NCI-H526 (cell line): ENCODE measurements at places on chromosomes 5 and 9.

- no peak for DNase-seq
Measured at GRCh38 chr5:93831449-93831848, 90.0 kb upstream of the POU5F2 start.

- DNase-seq: no peak
Measured at GRCh38 chr9:91589101-91589553, 165.5 kb upstream of the NFIL3 start.

DNA sequence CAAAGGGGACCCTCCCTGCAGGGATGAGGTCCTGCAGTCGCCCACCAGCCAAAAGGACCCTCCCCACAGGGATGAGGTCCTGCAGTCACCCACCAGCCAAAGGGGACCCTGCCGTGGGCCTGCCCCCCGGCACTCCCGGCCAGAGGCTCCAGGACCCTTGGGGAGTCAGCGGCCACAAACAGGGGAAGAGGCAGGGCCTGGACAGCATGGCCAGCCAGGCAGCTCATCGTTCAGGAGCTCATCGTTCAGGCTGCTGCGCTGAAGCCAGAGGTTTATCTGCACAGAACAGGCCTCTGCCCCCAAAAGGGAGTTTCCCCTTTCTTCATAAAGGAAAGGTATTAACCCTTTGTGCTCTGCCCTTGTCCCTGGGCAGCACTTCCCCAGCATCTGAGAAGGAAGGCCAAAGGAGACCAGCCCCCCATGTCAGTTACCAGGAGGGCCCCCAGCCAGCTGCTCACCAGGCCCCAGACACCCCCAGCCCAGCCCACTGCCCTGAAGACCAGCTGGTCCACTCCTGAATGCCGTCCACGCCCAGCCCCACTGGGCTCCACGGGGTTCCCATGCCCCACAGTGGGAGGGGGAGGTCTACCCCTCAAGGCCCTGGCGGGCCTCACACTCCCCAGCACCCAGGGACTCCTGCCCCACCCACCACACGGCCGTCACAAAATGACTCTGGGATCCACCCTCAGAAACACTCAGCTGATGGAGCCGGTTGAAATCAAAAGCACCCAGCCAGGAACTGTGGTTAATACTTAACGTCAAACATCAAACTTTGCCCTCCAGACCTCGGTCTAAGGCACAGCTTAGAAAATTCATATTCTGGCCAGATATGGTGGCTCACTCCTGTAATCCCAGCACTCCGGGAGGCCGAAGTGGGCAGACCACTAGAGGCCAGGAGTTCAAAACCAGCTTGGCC, 6.3 kb downstream of the SLC12A7 start:
- no peak for DNase-seq

DNA sequence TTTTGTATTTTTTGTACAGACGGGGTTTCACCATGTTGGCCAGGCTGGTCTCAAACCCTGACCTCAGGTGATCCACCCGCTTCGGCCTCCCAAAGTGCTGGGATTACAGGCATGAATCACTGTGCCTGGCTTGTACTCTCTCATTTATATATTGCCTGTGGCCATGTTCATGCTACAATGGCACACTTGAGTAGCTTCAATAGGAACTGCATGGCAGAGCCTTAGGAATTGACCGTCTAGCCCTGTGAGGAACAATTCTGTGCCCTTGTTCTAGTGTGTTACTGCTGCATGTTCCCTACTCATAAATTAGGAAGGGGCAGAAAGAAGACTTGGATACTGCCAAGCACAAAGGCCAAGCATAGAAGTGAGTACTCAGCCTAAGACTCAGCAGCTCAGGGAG, 104.2 kb downstream of the LIFR start:
- DNase-seq: no peak

- no peak for DNase-seq
Measured at GRCh38 chr9:80125731-80126264, 554.0 kb downstream of the TLE4 start.

DNA sequence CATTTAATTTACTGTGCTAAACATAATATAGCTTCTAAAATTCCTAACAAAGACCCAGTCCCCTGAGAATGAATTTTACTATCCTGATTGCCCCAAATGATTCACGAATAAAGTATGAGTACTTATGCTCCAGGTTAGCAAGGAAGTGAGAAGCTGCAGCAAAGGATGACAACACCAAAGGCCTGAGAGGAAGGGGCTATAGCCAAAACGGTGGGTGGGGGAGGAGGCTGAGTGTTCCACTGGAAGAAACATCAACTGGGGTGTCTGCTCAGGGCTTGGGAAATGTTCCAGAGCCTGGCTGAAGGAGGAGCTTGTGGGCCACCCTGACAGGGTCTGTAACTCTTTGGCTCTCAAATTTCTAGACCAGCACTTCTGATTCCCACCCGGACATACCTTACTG, 157.3 kb downstream of the ADAMTS12 start:
- DNase-seq: no peak

DNA sequence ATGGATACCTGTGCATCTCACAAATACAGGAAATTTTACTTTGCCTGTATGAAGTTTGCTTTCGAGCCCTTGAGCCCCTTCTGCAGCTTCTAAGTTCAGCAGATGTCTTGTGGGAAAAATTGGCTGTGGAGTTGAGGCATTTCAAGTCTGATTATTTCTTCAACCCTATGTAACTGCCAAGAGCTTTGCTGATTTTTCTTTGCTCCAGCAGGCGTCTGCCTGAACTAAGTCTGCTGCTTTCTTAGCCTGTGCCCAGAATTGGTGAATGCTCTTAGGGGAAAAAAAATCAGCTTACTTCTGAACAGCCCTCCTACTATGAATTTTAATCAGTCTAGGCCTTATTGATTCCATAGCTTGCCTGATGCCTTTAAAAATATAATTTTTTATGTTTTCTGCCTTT, 41.2 kb downstream of the RIC1 start:
- no peak for DNase-seq

GRCh38 chr5:122195802-122196394, 66.6 kb downstream of the ZNF474 start:
- DNase-seq: peak; percentile 69

- DNase-seq: no peak
Measured at GRCh38 chr5:131786036-131786435, 10.8 kb downstream of the FNIP1 start.

- no peak for DNase-seq
Measured at GRCh38 chr5:84634256-84634655, 249.6 kb upstream of the EDIL3 start.

- DNase-seq: no peak
Measured at GRCh38 chr9:134230092-134230941, 66.0 kb upstream of the RNU6ATAC start.

GRCh38 chr5:43676083-43676840, 73.3 kb downstream of the NNT start:
- no peak for DNase-seq

DNA sequence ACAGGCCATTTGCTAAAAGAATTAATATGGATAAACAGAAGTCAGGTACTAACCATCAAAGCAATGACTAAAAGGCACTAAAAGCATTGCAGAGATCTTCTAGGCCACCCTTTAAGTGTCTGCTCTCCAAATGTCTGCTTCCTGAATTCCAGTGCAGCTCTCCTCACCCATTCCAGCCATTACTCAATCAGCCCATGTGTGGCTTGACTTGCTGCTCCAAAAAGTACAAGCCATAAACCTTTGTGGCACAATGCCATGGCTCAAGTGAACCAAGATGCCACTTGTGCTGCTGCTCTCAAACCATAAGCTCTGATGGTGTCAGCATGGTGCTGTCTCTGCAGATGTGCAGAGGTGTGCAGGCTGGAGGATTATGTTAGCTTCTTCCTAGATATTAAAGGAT, 290.2 kb upstream of the POU5F2 start:
- DNase-seq: no peak

DNA sequence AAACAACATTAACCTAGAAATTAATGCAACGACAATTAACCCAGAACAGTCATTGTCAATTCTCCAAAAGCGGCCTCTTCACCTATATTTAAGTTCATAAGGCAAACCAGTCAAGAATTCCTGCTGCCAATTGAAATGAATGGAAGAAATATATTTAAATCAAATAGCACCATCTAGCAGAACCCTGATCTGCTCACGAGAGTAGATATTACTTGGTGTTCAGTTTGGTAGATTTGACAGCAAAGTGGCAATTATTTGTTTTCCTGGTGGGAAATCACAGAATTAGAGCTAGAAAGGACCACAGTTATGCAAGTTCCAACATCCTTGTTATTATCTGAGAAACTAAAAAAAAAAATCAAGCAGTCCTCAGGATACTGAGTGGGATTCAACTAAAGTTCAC, 2.3 kb downstream of the SSBP2 start:
- peak; percentile 6 for DNase-seq

GRCh38 chr9:111720174-111720573, 58.8 kb downstream of the GNG10 start:
- DNase-seq: no peak

- no peak for DNase-seq
Measured at GRCh38 chr9:122331523-122331927, 39.3 kb upstream of the PTGS1 start.

DNA sequence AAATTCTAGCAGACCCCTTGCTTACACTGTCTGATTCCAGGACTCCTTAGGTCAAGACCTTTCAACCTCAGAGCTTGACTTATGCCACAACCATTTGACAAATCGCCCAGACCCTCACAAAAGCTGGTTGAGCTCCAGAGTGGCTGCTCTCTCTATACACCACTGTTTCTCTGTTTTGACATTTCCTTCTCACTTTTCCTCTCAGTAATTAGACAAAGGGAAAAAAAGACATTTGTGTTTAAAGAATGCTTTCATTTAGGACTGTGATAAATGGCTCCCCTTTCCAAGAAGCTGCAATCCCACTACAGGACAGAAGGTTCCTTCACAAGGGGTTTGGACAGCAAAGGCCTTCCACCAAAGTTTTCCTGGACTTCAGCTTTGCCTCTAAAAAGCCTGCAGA, 601.3 kb downstream of the NR2F1-AS1 start:
- DNase-seq: no peak

DNA sequence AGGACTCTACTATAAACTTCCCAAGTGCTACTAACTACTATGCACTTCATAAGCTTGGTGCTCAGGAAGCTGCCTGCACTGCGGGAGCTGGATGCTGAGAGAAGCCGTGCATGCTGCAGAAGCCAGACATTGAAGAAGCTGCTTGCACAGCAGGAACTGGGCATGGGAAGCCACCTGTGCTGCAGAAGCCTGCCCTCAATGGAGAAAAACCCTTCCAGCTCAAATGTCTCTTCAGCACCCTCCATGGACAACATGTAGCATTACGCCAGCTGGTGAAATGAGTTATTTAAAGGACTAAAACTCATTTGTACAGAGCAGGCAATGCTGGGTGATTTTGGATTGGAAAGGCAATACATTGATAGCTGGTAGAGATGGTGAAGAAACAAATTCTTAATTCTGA, 247.2 kb downstream of the KIF4B start:
- DNase-seq: no peak

DNA sequence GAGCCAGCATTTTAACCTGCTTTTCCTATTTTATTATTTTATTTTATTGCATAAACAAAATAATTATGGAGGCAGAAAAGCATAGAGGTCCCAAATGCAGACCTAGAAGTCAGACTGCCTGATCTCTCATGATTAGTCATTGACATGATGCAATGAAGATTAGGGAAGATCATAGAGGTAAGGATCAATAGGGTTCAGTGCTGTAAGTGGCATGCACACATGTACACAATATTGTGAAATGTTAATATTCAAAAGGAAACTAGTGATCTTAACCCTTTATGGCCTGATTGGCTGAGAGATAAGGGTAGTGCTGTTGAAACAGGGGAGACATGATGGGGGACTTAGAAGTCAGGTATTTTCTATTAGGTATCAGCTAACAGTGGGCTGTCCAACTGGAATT, 1.1 kb upstream of the FRRS1L start:
- DNase-seq: no peak

DNA sequence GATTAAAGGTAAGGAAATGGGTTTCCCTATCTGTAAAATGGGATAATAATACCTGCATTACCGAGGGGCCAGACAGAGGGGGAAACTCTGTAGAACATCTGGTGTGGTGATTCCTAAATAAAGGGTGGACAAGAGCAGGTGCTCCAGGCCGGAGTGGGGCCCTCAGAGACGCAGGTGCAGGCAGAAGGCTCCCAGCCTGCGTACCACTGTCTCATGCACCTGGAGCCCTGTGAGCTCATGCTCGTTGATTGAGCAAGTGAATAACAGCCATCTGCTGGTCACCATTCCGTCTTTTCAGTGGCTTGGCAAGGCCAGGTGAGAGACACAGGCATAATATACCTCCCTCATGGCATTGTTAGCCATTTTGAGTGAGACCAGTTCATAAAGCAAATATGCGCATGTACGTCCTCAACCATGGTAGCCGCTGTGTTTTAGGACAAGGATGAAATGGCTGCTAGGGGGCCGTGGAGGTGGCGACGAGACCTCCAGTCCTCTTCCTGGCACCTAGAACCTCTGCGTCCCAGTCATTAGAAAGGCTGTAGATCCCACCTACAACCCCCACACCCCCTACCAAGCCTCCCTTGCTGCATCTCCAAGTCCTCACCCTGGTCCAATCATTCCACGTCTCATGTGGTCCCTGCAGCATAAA, 198.0 kb upstream of the MVB12B start:
- no peak for DNase-seq

- no peak for DNase-seq
Measured at GRCh38 chr5:134267366-134268018, 41.6 kb upstream of the PPP2CA start.

DNA sequence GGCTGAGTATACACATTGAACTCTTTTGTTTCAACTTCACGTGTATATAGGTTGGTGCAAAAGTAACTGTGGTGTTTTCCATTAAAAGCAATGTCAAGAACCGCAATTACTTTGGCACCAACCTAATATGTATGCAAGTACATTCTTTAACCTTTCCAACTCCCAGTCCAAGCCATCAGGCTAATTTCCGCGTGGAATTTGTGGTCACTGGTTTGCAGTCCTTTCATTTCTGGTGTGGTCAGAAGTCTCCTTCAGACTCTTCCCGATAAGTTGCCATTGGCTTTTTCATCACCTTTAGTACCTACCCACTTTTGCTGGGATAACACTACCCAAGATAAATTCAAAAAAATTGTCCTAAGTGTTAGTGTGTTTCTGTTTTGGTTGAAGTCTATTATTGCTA, 84.0 kb downstream of the RGS3 start:
- DNase-seq: no peak

GRCh38 chr5:72036951-72037350, 70.3 kb upstream of the MAP1B start:
- no peak for DNase-seq

GRCh38 chr9:17063535-17064135, 71.2 kb upstream of the CNTLN start:
- peak; percentile 53 for DNase-seq

DNA sequence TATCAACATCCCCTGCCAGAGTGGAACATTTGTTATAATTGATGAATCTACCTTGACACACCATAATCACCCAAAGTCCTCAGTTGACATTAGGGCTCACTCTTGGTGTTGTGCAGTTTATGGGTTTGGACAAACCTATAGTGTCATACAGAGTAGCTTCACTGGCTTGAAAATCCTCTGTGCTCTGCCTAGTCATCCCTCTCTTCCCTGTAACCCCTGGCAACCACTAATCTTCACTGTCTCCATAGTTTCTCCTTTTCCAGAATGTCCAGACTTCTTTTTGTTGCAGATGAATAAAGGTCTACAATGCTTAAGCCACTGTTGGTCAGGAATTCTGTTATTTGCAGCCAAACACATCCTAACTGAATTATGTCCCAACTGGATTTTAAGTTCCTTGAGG, 22.5 kb upstream of the SUB1 start:
- no peak for DNase-seq

GRCh38 chr5:94276048-94276447, 342.4 kb downstream of the KIAA0825 start:
- no peak for DNase-seq

GRCh38 chr9:127686461-127687393, 20.1 kb upstream of the CFAP157 start:
- no peak for DNase-seq
